ENCODE measurements at places on chromosomes 6 and 20. TPM values are rescaled to one million over a fixed set of nuclear protein-coding genes. Genes with fewer than 3 reads are reported as not detected.

Gene CYB5R4
- total RNA-seq, result 20.2 TPM

Gene CEP57L1
- 5.6 TPM for total RNA-seq

Gene MYT1
- 0.06 TPM for total RNA-seq

Gene RSPH9
- total RNA-seq, result not detected

Gene ZDHHC14
- 3.6 TPM for total RNA-seq

Gene HTR1E
- not detected for total RNA-seq

Gene GOPC
- total RNA-seq, result 20.8 TPM

Gene ERVFRD-1
- total RNA-seq, result not detected

Gene PPP1R3G
- total RNA-seq, result not detected

Gene FLRT3
- total RNA-seq, result not detected

Gene KCNB1
- total RNA-seq, result 0.13 TPM

Gene SLC22A1
- total RNA-seq, result 1.1 TPM

Gene SFT2D1
- 25.6 TPM for total RNA-seq

Gene SIM1
- not detected for total RNA-seq

Gene LGSN
- 0.22 TPM for total RNA-seq

Gene RAD21L1
- 0.88 TPM for total RNA-seq

Gene HLA-DPA1
- total RNA-seq, result 35.4 TPM

Gene IPCEF1
- total RNA-seq, result 57.6 TPM

Gene IL17A
- not detected for total RNA-seq

Gene JPH2
- total RNA-seq, result not detected

Gene OARD1
- 41.0 TPM for total RNA-seq

Gene POU5F1
- 2.1 TPM for total RNA-seq

Gene TPMT
- 5.4 TPM for total RNA-seq

Gene SLC12A5
- not detected for total RNA-seq

Gene RMND1
- 10.1 TPM for total RNA-seq

Gene TMEM74B
- not detected for total RNA-seq

Gene STX11
- 10.7 TPM for total RNA-seq

Gene SLC26A8
- not detected for total RNA-seq

Gene ARMH2
- total RNA-seq, result 4.6 TPM

Gene CLVS2
- total RNA-seq, result not detected

Gene PLAGL2
- 13.9 TPM for total RNA-seq

Gene GHRH
- not detected for total RNA-seq

Gene PKHD1
- not detected for total RNA-seq

Gene NR2E1
- total RNA-seq, result not detected

Gene C20orf141
- total RNA-seq, result not detected

Gene SIGLEC1
- total RNA-seq, result not detected

Gene LAMA5
- 4.3 TPM for total RNA-seq

Gene PTPRT
- not detected for total RNA-seq

Gene HLA-DPB1
- total RNA-seq, result 73.2 TPM

Gene DSP
- total RNA-seq, result 1.0 TPM

Gene ORC3
- total RNA-seq, result 15.9 TPM

Gene PLN
- total RNA-seq, result not detected

Gene APOM
- total RNA-seq, result 1.4 TPM

Gene HLA-DRB5
- total RNA-seq, result 9.2 TPM

Gene SNAP25
- total RNA-seq, result not detected

Gene SPATS1
- total RNA-seq, result not detected

Gene NFATC2
- 67.0 TPM for total RNA-seq

Gene GPR63
- total RNA-seq, result 0.25 TPM

Gene C6orf52
- total RNA-seq, result 1.5 TPM

Gene C20orf204
- total RNA-seq, result 20.8 TPM

Gene IL20RA
- not detected for total RNA-seq

Gene UTRN
- 141 TPM for total RNA-seq

Gene FAM162B
- not detected for total RNA-seq

Gene IMPG1
- not detected for total RNA-seq

Gene PRR18
- not detected for total RNA-seq

Gene GSTA3
- not detected for total RNA-seq

Gene RING1
- 42.6 TPM for total RNA-seq
